ENCODE measurements at places on chromosomes 1 and 21.

DNA sequence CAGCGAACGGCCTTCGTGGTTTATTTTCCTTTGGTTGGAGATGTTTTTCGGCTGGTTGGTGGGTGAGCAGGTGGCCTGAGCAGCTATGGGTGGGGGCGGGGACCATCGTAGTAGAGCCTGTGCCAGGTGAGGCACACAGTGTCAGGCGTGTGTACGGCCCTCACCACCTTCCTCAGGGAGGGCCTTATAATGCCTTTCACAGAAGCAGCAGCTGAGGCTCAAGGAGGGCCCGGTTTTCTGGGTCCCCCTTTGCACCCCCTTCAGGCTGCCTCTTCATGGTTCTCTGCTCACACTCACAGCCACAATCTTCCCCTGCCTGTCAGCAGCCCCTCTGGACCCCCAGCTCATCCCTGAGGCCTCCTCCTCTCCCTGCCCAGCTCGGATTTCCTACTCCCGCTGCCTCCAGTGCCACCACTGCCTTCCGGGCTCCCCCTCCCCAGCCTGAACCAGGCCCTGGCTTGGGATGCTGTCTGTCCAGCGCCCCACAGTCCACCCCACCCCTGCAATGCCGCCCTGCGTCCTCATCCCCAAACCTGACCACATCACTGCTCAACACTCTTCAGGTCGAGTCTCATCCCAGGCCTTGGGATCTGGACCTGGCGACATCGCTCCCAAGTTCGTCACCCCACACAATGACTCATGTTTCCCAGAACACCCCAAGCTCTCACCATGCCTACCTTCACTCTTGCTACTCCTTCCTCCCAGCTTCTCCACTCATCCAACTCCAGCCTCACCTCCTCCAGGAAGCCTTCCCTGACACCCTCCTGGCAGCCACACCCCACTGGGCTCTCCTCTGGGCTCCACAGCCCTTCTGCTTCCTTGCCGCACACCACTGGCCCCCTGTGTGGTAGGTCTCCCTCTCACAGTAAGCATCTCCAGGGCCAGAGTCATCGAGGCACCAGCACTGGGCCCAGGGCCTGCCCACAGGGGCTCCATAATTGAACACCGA lies 53.9 kb downstream of the DMRTB1 start:
- DNase-seq, result no peak

DNA sequence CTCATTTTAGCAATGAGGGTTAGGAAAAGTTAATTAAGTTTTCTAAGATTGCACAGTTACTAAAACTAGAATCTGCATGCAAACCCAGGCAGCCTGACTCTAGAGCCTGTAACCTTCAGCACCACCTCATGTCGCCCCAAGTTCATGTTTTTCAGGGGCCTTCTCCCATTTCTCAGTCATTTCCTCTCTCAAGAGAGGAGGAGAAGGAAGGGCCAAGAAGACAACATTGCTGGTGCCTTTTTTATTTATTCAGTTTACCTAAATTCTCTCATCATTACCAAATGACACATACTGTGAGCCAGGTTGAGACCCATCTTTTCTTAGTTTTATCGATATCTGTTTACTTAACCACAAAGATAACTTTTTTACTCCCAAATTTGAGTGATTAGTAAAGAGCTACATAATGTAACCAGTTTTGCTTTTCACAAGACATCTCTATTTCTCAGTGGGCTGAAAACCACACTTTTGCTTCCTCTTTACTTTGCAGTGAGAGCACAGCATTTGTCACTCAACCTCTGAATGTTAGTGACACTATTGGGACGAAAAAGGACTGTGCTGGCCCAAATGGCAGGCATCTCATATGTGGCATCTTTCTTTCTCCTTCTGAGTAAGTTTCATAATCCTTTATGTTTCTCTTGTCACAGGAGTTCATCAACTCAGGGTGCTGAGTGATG lies at the start of gene CD101:
TSS of gene CD101 (plus strand) at position 507 of the 674 bp plus-strand sequence. CDS start at position 565, 58 bp downstream.
- DNase-seq, result no peak

DNA sequence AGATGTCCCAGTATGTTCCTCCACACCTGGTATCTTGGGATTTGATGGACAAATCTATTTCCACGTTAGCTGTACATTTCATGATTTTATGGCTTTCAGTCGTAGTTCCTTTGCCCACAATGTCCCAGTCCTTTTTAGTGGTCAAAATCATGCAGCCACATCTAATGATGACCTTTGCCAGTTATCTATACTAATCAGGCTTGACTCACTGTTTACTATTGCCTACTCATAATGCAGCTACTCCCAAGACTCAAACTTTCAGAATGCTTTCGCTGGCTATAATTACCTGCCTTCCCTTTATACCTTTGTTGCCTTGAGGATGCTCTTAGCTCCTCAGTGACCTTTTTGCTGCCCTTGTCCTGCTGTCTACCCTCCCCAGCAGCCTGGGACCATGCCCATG lies 6.4 kb downstream of the NOS1AP start:
- DNase-seq, result no peak

GRCh38 chr1:211833174-211833820 lies 2.7 kb upstream of the LPGAT1 start:
- DNase-seq, result no peak

DNA sequence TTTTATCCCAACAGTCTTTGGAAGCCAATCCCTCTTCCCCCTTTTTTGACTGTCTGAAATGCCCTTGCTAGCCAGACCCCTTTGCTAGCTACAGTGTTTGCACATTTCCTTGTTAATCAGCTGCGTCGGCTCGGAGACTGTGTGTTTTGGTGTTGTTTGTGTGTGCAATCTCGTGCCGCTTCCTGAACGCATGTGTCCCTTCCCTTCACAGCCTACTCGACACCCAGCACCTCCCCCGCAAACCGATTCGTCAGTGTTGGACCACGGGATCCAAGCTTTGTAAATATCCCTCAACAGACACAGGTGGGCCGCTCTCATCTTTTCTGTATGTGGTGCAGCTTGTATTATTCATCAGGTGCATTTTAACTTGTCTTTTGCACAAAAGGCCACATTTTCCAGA lies 298.7 kb downstream of the TM2D1 start:
- no peak for DNase-seq

GRCh38 chr1:185972096-185972850 lies 238.1 kb downstream of the HMCN1 start:
- DNase-seq, result peak; percentile 46

GRCh38 chr1:63618011-63618410 lies 24.8 kb downstream of the PGM1 start:
- peak; percentile 19 for DNase-seq

DNA sequence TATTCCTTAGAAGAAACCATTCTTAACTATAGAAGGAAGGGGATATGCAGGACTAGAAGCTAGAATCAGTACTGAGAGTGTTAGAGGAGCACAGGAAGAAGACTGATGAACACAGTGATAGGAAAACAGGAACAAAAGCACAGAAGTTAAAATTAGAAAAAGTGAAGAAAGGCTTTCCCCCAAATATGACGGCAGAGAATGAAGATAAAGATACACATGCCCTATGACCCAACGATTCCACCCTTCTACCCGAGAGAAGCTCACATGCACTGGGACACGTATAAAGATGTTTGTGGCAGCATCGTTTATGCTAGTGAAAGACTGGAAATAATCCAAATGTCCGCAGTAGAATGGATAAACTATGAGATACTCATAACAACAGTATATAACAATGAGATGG lies 74.2 kb downstream of the DTL start:
- no peak for DNase-seq

- peak; percentile 45 for DNase-seq
These were observed 1.9 kb downstream of the S100A4 start for GRCh38 chr1:153543736-153544135.

- no peak for DNase-seq
These were observed 57.0 kb downstream of the VPS26C start for GRCh38 chr21:37210130-37210529.

- DNase-seq, result no peak
These were observed 34.4 kb downstream of the KCNN3 start for GRCh38 chr1:154835531-154836324.

GRCh38 chr1:156559086-156559796 lies 13.1 kb downstream of the IQGAP3 start:
- no peak for DNase-seq

DNA sequence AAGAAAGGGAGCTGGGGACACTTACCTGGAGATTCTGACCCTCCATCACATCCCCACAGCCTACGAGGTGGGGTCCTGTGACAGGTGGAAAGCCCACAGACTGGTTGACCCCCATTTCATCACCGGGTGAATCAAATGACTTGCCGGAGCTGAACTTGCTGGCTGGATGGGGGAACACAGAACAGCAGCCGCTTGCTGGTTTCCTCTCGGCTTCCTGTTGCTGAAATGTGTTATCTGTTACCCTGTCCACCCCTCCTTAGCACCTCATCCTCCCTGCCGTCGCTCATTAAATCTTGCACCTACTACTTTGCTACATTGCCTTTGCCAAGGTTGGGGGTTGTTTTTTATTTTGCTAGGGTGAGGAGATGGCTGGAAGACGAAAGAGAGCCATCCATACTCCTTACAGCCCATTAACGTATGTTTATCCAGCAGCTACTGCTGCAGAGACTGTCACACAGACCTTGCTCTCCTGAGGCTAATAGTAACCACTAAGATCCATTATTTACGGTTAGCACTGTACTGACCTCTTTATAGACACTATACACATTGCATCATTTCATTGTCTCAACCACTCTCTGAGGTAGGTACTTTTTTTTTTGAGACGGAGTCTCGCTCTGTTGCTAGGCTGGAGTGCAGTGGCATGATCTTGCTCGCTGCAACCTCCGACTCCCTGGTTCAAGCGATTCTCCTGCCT lies 7.0 kb downstream of the PAFAH2 start:
- DNase-seq, result no peak

- DNase-seq, result no peak
These were observed 366.7 kb upstream of the SGIP1 start for GRCh38 chr1:66167267-66167666.

DNA sequence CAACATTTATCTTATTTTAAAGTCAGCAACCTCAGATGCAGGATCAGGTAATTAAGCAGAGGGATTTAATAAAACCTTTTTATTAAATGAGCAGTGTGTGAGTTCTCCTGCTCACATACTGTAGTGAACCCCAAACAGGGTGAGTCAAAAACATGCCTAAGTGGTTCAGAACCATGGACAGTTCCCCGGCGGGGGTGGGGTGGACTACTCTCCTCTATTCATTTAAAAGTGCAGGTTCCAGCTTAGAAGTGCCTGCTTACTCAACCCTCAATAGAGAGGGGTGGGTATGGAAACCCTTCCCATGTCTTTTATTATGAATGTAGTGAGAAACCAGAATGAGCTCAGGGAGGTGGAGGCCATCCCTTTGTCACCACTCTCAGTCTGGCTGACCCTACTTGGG lies 397.9 kb downstream of the HHAT start:
- DNase-seq, result peak; percentile 20

DNA sequence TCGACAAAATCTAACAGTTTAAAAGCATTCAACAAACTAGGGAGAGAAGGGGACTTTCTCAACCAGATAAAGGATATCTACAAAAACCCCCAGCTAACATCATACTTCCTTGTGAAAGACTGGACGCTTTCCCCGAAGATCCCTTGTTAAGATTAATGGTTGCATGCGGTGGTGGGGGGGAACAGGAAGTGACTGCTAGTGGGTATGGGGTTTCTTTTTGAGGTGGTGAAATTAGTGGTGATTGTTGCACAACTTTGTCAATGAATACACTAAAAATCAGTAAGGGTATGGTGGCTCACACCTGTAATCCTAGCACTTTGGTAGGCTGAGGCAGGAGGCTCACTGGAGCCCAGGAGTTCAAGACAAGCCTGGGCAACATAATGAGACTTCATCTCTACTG lies 26.9 kb upstream of the EYA3 start:
- DNase-seq, result no peak

DNA sequence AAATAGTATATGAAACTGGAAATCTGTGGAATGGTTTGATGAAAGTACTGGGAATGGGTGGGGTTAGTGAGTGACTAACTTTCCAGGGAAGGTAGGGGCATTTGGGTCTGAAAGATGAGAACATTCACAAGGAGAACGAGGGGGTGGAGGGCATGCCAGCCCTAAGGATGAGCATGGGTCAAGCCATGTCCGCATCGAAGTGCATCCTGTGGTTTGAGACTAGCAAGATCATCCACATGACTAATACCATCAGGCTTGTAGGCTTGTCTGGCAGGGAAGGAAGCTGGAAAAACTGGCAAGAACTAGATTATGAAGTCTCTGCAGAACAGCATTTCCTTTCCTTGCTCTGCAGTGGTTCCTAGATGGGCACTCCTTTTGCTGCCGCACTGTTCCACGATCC lies 70.4 kb upstream of the UBE2U start:
- peak; percentile 94 for DNase-seq

DNA sequence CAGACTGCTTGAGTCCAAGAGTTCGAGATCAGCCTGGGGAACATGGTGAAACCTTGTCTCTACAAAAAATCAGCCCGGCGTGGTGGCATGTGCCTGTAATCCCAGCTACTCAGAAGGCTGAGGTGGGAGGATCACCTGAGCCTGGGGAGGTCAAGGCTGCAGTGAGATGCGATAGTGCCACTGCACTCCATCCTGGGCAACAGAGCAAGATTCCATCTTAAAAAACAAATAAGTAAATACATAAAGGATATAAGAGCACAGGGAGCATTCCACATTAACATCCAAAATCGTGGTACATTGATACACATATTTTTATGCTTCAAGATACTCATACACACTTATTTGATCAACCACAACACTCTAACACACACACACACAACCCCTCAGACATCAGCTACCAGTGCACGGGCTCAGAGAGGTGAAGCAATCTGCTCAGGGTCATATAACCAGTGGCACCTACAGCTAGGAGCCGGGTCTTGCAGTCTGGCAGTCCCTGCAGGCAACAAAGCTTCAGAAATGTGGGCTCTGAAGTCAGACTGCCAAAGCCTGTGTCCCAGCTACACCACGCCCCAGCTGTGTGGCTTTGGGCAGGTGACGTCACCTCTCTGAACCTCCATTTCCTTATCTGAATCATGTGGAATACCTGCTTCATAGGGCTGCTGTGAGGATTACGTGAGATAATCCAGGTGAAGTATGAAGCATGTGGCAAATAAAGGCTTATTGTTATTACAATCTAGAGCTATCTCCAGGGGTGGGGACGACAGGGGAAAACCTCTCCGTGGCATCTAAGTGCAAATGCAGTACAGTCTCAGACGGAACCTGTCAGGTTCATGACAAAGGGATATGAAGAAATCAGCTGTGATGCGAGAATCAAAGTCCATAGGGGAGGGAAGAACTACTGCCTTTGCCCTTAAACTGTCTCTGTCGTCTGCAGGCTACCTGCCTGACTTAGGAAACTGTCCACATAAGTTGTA lies 4.8 kb upstream of the CRYBG2 start:
- DNase-seq, result no peak

GRCh38 chr1:41609166-41609883 lies 124.8 kb upstream of the EDN2 start:
- DNase-seq, result no peak

GRCh38 chr1:57485643-57486042 lies 61.8 kb upstream of the DAB1 start:
- peak; percentile 85 for DNase-seq

GRCh38 chr21:45528981-45529784 lies 13.1 kb downstream of the SLC19A1 start:
- DNase-seq, result no peak

Data from GM23248 (cell line).